H9 (cell line): ENCODE measurements at places on chromosomes 6 and 20. TPM values are rescaled to one million over a fixed set of nuclear protein-coding genes. Genes with fewer than 3 reads are reported as not detected.

The COL12A1 gene
- total RNA-seq, result 0.96 and 1.4 TPM in 2 replicates

The ADGRF4 gene
- total RNA-seq, result not detected in 2 replicates

The TREM2 gene
- 0.31 TPM in 1 of 2 replicates, not detected in the other for total RNA-seq

The TCP11 gene
- total RNA-seq, result not detected in 2 replicates

The NRSN1 gene
- not detected in 2 replicates for total RNA-seq

The GINM1 gene
- 22.7 and 24.5 TPM in 2 replicates for total RNA-seq

The CDC40 gene
- total RNA-seq, result 22.3 and 23.5 TPM in 2 replicates

The CGA gene
- total RNA-seq, result not detected in 2 replicates

The SPATA25 gene
- 1.8 and 2.4 TPM in 2 replicates for total RNA-seq

The BEND3 gene
- total RNA-seq, result 70.2 and 72.1 TPM in 2 replicates

The UTRN gene
- 79.7 and 82.3 TPM in 2 replicates for total RNA-seq

The ZBTB12 gene
- 31.0 and 32.7 TPM in 2 replicates for total RNA-seq

The TNNC2 gene
- 3.1 and 4.6 TPM in 2 replicates for total RNA-seq

The TRIM31 gene
- not detected in 2 replicates for total RNA-seq

The NHSL1 gene
- total RNA-seq, result 28.7 and 30.8 TPM in 2 replicates

The RNF39 gene
- 0.26 and 0.39 TPM in 2 replicates for total RNA-seq

The MMP24 gene
- total RNA-seq, result 23.0 and 24.7 TPM in 2 replicates

The PLCB4 gene
- 8.4 and 10.1 TPM in 2 replicates for total RNA-seq

The SIRPG gene
- not detected in 2 replicates for total RNA-seq

The TP53TG5 gene
- total RNA-seq, result 0.59 TPM in 1 of 2 replicates, not detected in the other

The CASS4 gene
- not detected in 2 replicates for total RNA-seq

The EPB41L1 gene
- total RNA-seq, result 29.9 and 31.1 TPM in 2 replicates

The LAMA2 gene
- 3.7 and 4.2 TPM in 2 replicates for total RNA-seq

The COL19A1 gene
- not detected in 2 replicates for total RNA-seq
